Right lobe of liver (tissue), 6 donors: ENCODE measurements at places on chromosomes 4 and X. TPM values are rescaled to one million over a fixed set of nuclear protein-coding genes. Genes with fewer than 3 reads are reported as not detected.
A peak's percentile ranks its signal among the peaks of the same experiment; 100 is the strongest.

LNX1 gene
- total RNA-seq = 6.0 TPM

SMS gene
- 16.2 TPM for total RNA-seq

UGT2B15 gene
- total RNA-seq = 56.8 TPM

CT83 gene
- not detected for total RNA-seq

SHROOM3 gene
- total RNA-seq = 16.1 TPM

DUSP21 gene
- not detected for total RNA-seq

CASP3 gene
- total RNA-seq = 19.6 TPM

HSD17B13 gene
- total RNA-seq = 27.1 TPM

PRKX gene
- 1.7 TPM for total RNA-seq

ZFP92 gene
- 0.93 TPM for total RNA-seq

MAGEA4 gene
- total RNA-seq = not detected

FAM53A gene
- total RNA-seq = 0.75 TPM

ZBTB49 gene
- total RNA-seq = 2.4 TPM

GRCh38 chr4:26418107-26418506 is 72.2 kb downstream of the CCKAR start:
- no peak overlapping the region for H3K27ac ChIP-seq
- DNase-seq = no peak
- H3K27me3 ChIP-seq = no peaks in the 10 kb centered on the region
- no peaks in the 10 kb centered on the region for H3K4me1 ChIP-seq
- no peaks in the 10 kb centered on the region for H3K36me3 ChIP-seq

- no peaks in the 10 kb centered on the region for H3K27me3 ChIP-seq
- no peak overlapping the region for H3K4me3 ChIP-seq
- H3K4me1 ChIP-seq = no peaks in the 10 kb centered on the region
- no peak overlapping the region for H3K27ac ChIP-seq
Observed at GRCh38 chr4:87882321-87882720, 49.6 kb downstream of the MEPE start.

GRCh38 chrX:22559506-22559905 is 286.8 kb downstream of the CBLL2 start:
- no peaks in the 10 kb centered on the region for H3K27me3 ChIP-seq
- no peak overlapping the region for H3K27ac ChIP-seq
- H3K4me3 ChIP-seq = no peak overlapping the region
- no peak for DNase-seq
- H3K4me1 ChIP-seq = no peaks in the 10 kb centered on the region

- no peaks in the 10 kb centered on the region for H3K27me3 ChIP-seq
- no peak overlapping the region for H3K27ac ChIP-seq
- no peak overlapping the region for H3K4me3 ChIP-seq
- DNase-seq = no peak
- H3K4me1 ChIP-seq = no peaks in the 10 kb centered on the region
Observed at GRCh38 chrX:87489071-87489470, 28.5 kb upstream of the KLHL4 start.

DNA sequence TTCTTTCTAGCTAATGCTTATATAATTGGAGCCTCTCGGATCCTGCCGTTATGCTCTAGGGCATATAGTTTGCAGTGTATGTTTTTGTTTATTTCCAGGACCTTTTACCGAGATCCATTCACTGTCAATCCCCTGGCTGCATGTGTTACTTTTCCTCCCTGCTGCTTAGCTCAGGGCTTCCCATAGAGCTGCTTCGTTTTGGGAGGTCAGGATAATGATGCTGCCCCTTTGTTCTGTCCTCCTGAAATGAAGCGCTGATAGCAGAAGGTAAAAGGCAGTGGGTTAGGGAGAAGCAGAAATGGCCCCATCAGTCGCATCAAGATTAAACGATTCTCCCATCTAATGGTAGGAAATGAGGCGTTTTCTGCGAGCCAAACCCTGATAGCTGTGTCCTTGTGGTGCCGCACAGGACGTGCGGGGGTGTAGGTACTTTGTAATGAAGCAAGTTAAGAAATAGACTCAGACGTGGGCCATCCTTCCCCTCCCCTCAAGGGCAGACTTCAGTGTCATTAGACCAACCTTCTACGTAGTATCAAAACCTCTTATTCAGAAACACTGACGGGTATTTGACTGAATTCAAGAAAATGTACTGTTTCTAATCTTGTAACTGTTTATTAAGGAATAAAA is 37.3 kb downstream of the AFF2 start:
- H3K27ac ChIP-seq = no peak overlapping the region
- no peaks in the 10 kb centered on the region for H3K27me3 ChIP-seq
- no peak for DNase-seq
- H3K36me3 ChIP-seq = no peaks in the 10 kb centered on the region
- H3K4me1 ChIP-seq = no peaks in the 10 kb centered on the region
- H3K4me3 ChIP-seq = no peak overlapping the region

- no peaks in the 10 kb centered on the region for H3K27me3 ChIP-seq
- H3K4me1 ChIP-seq = no peaks in the 10 kb centered on the region
- no peak overlapping the region for H3K4me3 ChIP-seq
- peaks cover 6% of the 10 kb centered on the region for H3K36me3 ChIP-seq
Observed at GRCh38 chr4:1952058-1952700, 56.6 kb downstream of the NELFA start.

DNA sequence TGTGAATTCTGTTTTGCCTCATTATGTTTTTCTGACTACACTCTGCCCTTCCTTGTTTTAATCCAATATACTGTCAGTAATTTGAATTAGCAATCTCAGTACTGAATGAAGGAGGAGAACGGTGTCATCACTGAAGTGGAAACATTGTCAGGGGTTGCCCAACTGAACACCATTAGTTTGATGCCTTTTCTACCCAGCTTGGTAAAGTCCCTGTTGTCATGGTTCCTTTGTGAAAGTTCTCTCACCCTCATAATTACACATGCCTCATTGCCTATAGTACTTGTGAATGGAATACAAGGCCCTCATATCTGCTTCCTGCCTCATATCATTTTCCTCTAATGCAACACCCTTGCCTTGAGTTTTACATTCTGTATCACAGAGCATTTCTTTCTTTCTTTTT is 76.9 kb downstream of the RRAGB start:
- no peak overlapping the region for H3K4me3 ChIP-seq
- no peaks in the 10 kb centered on the region for H3K36me3 ChIP-seq
- DNase-seq = no peak
- no peak overlapping the region for H3K27ac ChIP-seq

- no peak overlapping the region for H3K27ac ChIP-seq
- H3K36me3 ChIP-seq = no peaks in the 10 kb centered on the region
- H3K27me3 ChIP-seq = no peaks in the 10 kb centered on the region
- H3K4me3 ChIP-seq = no peak overlapping the region
- no peaks in the 10 kb centered on the region for H3K4me1 ChIP-seq
- DNase-seq = no peak
Observed at GRCh38 chrX:108224727-108225621, 133.4 kb downstream of the ATG4A start.

GRCh38 chr4:30839583-30840520 is 119.7 kb downstream of the PCDH7 start:
- no peak for DNase-seq
- no peak overlapping the region for H3K4me3 ChIP-seq
- no peaks in the 10 kb centered on the region for H3K4me1 ChIP-seq
- H3K36me3 ChIP-seq = no peaks in the 10 kb centered on the region
- H3K27me3 ChIP-seq = no peaks in the 10 kb centered on the region

DNA sequence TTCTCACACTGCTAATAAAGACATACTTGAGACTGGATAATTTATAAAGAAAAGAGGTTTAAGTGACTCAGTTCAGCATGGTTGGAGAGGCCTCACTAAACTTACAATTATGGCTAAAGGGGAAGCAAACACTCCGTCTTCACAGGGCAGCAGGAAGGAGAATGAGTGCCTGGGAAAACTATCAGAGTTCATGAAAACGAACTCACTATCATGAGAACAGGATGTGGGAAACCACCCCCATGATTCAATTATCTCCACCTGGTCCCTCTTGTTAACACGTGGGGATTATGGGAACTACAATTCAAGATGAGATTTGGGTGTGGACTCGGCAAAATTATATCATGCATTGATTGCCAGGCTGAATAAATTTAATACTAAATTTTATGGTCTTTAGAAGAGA is 592.7 kb downstream of the GRXCR1 start:
- no peaks in the 10 kb centered on the region for H3K27me3 ChIP-seq
- H3K27ac ChIP-seq = no peak overlapping the region
- no peak overlapping the region for H3K4me3 ChIP-seq

GRCh38 chrX:69616457-69617203 is 717 bp downstream of the EDA start:
- peak; percentile 31 for DNase-seq
- H3K36me3 ChIP-seq = no peaks in the 10 kb centered on the region
- H3K4me3 ChIP-seq = peak overlapping the region; percentile 43
- H3K27ac ChIP-seq = no peak overlapping the region
- no peaks in the 10 kb centered on the region for H3K4me1 ChIP-seq

- no peak for DNase-seq
- no peaks in the 10 kb centered on the region for H3K4me1 ChIP-seq
- H3K4me3 ChIP-seq = no peak overlapping the region
- H3K27me3 ChIP-seq = no peaks in the 10 kb centered on the region
Observed at GRCh38 chr4:41575665-41576064, 37.7 kb downstream of the LIMCH1 start.

- H3K4me1 ChIP-seq = no peaks in the 10 kb centered on the region
- H3K36me3 ChIP-seq = no peaks in the 10 kb centered on the region
- H3K4me3 ChIP-seq = peak overlapping the region; percentile 63
- DNase-seq = no peak
Observed at GRCh38 chr4:76212851-76213414, 691 bp downstream of the SCARB2 start.

GRCh38 chrX:153875391-153876111 is 10.4 kb downstream of the L1CAM start:
- H3K27ac ChIP-seq = no peak overlapping the region
- H3K4me1 ChIP-seq = no peaks in the 10 kb centered on the region
- no peak overlapping the region for H3K4me3 ChIP-seq
- no peaks in the 10 kb centered on the region for H3K36me3 ChIP-seq
- peaks cover 4% of the 10 kb centered on the region for H3K27me3 ChIP-seq

GRCh38 chrX:75278991-75279390 is 5.1 kb downstream of the UPRT start:
- H3K27ac ChIP-seq = no peak overlapping the region
- no peak overlapping the region for H3K4me3 ChIP-seq
- no peaks in the 10 kb centered on the region for H3K36me3 ChIP-seq
- no peaks in the 10 kb centered on the region for H3K4me1 ChIP-seq

- H3K27me3 ChIP-seq = no peaks in the 10 kb centered on the region
- no peaks in the 10 kb centered on the region for H3K4me1 ChIP-seq
- no peaks in the 10 kb centered on the region for H3K36me3 ChIP-seq
Observed at GRCh38 chr4:46933686-46934085, 24.6 kb upstream of the COX7B2 start.

- H3K4me1 ChIP-seq = no peaks in the 10 kb centered on the region
- no peak overlapping the region for H3K27ac ChIP-seq
- no peaks in the 10 kb centered on the region for H3K27me3 ChIP-seq
- no peaks in the 10 kb centered on the region for H3K36me3 ChIP-seq
Observed at GRCh38 chr4:90503677-90504076, 376.5 kb downstream of the CCSER1 start.

DNA sequence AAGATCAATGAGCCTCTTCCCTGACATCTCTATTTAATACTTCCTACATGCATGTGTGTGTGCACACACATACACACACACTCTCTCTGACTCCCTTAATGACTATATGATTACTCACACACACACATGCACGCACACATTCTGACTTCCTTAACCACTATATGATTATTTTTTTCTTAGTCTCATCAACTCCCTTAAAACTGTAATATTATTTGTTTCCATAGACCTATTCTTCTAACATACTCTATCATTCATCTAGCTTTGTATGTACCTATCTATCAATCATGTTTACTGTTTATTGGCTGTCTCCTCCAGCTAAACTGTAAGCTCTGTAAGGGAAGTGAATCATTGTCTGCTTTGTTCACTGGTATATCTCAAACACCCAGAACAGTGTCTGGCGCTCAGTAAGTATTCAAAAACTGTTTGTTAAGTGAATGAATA is 236.6 kb downstream of the RASL11B start:
- H3K27ac ChIP-seq = no peak overlapping the region
- no peak overlapping the region for H3K4me3 ChIP-seq
- H3K36me3 ChIP-seq = no peaks in the 10 kb centered on the region

DNA sequence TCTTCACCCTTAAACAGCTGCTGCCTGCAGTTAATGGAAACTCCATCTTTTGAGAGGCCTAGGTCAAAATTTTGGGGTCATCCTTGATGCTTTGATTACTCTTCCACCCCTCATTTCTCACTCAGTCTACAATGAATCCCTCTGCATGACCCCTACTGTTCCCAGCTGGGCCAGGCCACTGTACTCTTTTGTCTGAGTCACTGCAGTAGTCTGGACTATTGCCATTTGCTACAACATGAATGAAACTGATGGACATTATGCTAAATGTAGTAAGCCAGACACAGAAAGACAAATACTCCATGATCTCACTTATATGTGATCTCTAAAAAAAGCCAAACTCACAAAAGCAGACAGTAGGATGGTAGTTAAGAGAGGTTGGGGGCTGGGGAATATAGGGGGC is 28.3 kb downstream of the STK32B start:
- no peaks in the 10 kb centered on the region for H3K27me3 ChIP-seq
- no peak overlapping the region for H3K4me3 ChIP-seq
- H3K4me1 ChIP-seq = no peaks in the 10 kb centered on the region
- no peak overlapping the region for H3K27ac ChIP-seq
- no peak for DNase-seq
- H3K36me3 ChIP-seq = no peaks in the 10 kb centered on the region

- no peak overlapping the region for H3K27ac ChIP-seq
- H3K36me3 ChIP-seq = peaks cover 2% of the 10 kb centered on the region
- no peaks in the 10 kb centered on the region for H3K27me3 ChIP-seq
- H3K4me3 ChIP-seq = no peak overlapping the region
- DNase-seq = no peak
Observed at GRCh38 chr4:77930876-77931275, 68.2 kb downstream of the MRPL1 start.

- H3K36me3 ChIP-seq = no peaks in the 10 kb centered on the region
- no peak overlapping the region for H3K4me3 ChIP-seq
- no peaks in the 10 kb centered on the region for H3K4me1 ChIP-seq
- DNase-seq = no peak
- no peaks in the 10 kb centered on the region for H3K27me3 ChIP-seq
Observed at GRCh38 chr4:101782546-101782945, 8.0 kb upstream of the BANK1 start.

DNA sequence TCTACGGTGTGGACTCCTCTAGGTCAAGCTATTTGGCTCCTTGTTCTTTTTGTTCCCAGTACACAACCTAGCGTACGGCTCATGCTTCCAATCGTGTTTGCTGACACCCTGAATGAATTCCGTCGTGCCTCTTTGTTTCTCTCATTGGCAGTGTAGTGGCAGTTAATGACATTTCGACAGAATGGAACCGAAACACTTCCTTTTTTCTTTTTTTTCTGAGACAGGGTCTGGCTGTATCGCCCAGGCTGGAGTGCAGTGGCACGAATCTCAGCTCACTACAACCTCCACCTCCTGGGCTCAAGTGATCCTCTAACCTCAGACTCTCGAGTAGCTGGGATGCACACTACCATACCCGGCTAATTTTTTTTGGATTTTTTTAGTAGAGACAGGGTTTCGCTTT is 113.3 kb upstream of the ATP6AP2 start:
- no peaks in the 10 kb centered on the region for H3K27me3 ChIP-seq
- no peaks in the 10 kb centered on the region for H3K36me3 ChIP-seq
- H3K4me3 ChIP-seq = no peak overlapping the region
- no peak overlapping the region for H3K27ac ChIP-seq
- no peak for DNase-seq
- H3K4me1 ChIP-seq = no peaks in the 10 kb centered on the region

GRCh38 chr4:6781113-6781512 is 1.4 kb upstream of the KIAA0232 start:
- H3K36me3 ChIP-seq = no peaks in the 10 kb centered on the region
- no peaks in the 10 kb centered on the region for H3K27me3 ChIP-seq
- H3K4me1 ChIP-seq = peaks cover 42% of the 10 kb centered on the region
- DNase-seq = no peak
